Smooth muscle cell of the coronary artery (primary cell): ENCODE measurements at places on chromosomes 3 and 15. TPM values are rescaled to one million over a fixed set of nuclear protein-coding genes. Genes with fewer than 3 reads are reported as not detected.

The C3orf22 gene
- total RNA-seq, result not detected in 2 replicates

The ALPK3 gene
- 0.12 and 7.7 TPM in 2 replicates for total RNA-seq

The TF gene
- total RNA-seq, result under 0.01 and 0.30 TPM in 2 replicates

The EPHB3 gene
- 3.0 and 9.4 TPM in 2 replicates for total RNA-seq

The FBN1 gene
- 1,221 and 1,470 TPM in 2 replicates for total RNA-seq

The SLC51A gene
- total RNA-seq, result not detected in 2 replicates

The ESYT3 gene
- total RNA-seq, result 0.30 and 4.3 TPM in 2 replicates

The KBTBD12 gene
- not detected in 2 replicates for total RNA-seq
